Lung (tissue), 17 donors: ENCODE measurements at places on chromosomes 11 and 22. TPM values are rescaled to one million over a fixed set of nuclear protein-coding genes. Genes with fewer than 3 reads are reported as not detected.

The MS4A6A gene
- total RNA-seq = 79.7 TPM

The OR52A1 gene
- not detected for total RNA-seq

The IMMP1L gene
- total RNA-seq = 12.6 TPM

The OR4D5 gene
- not detected for total RNA-seq

The OR2AT4 gene
- total RNA-seq = not detected

The IGLL1 gene
- not detected for total RNA-seq

The CSRP3 gene
- total RNA-seq = not detected

The BLID gene
- 0.25 TPM for total RNA-seq

- no peaks in the 10 kb centered on the region for H3K4me1 ChIP-seq
- no peaks in the 10 kb centered on the region for H3K36me3 ChIP-seq
- no peak for DNase-seq
- H3K4me3 ChIP-seq = no peak overlapping the region
Observed at GRCh38 chr11:134592391-134592990, 180.4 kb upstream of the B3GAT1 start.

GRCh38 chr11:118921121-118921928 is 4.4 kb downstream of the BCL9L start:
- peak overlapping the region; percentile 93 for H3K27ac ChIP-seq
- peak overlapping the region; percentile 10 for H3K4me3 ChIP-seq
- peaks cover 57% of the 10 kb centered on the region for H3K4me1 ChIP-seq

GRCh38 chr11:16412525-16413172 is 56.3 kb upstream of the SOX6 start:
- H3K4me3 ChIP-seq = no peak overlapping the region
- H3K4me1 ChIP-seq = no peaks in the 10 kb centered on the region
- no peaks in the 10 kb centered on the region for H3K27me3 ChIP-seq
- H3K36me3 ChIP-seq = no peaks in the 10 kb centered on the region
- H3K27ac ChIP-seq = no peak overlapping the region

GRCh38 chr11:44456544-44457300 is 108.7 kb upstream of the CD82 start:
- H3K4me1 ChIP-seq = peaks cover 3% of the 10 kb centered on the region
- no peak overlapping the region for H3K4me3 ChIP-seq
- H3K27me3 ChIP-seq = no peaks in the 10 kb centered on the region
- no peaks in the 10 kb centered on the region for H3K36me3 ChIP-seq
- no peak for DNase-seq
- no peak overlapping the region for H3K27ac ChIP-seq

DNA sequence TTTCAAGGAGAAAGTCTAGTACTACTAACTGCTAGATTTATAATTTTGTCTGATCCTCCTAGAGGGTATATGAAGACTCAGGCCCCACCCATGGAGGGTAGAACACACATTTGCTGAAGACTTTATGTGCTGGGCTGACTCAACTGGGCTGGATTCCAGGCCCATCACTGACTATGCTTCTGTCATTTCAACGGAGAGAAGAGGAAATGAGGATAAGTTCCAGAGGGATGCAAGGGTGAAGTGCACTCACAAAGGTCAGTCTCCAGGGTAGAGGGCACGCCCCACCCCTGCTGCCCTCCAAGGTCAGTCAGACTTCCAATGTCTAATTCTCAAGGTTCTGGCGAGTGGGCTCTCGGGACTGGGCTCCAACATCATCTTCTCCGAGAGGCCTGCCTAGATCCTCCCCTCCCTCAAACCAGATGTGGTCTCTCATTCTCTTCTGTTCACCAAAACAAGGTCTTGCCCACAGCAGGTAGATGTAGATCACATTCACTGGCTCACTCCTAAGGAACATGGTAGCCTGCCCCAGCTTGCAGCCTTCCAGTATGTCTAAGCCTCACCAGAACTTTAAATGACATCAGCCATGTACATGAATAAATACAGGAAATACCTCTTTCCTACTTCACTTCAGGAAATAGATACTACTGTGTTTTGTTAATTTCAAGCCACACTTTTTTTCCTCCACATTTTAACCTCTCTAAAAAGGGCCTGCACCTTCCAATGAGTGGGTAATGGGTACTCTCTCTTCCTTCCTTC is 7.3 kb upstream of the C11orf86 start:
- no peak for DNase-seq
- H3K36me3 ChIP-seq = no peaks in the 10 kb centered on the region
- H3K27ac ChIP-seq = peak overlapping the region; percentile 7

GRCh38 chr11:83819931-83820549 is 533.9 kb upstream of the CCDC90B start:
- H3K4me1 ChIP-seq = no peaks in the 10 kb centered on the region
- no peak overlapping the region for H3K4me3 ChIP-seq
- no peaks in the 10 kb centered on the region for H3K36me3 ChIP-seq
- no peak overlapping the region for H3K27ac ChIP-seq
- DNase-seq = no peak
- no peaks in the 10 kb centered on the region for H3K27me3 ChIP-seq

- no peak overlapping the region for H3K27ac ChIP-seq
- no peaks in the 10 kb centered on the region for H3K4me1 ChIP-seq
- no peaks in the 10 kb centered on the region for H3K27me3 ChIP-seq
- H3K36me3 ChIP-seq = no peaks in the 10 kb centered on the region
Observed at GRCh38 chr22:47129902-47130635, 367.6 kb downstream of the TBC1D22A start.

DNA sequence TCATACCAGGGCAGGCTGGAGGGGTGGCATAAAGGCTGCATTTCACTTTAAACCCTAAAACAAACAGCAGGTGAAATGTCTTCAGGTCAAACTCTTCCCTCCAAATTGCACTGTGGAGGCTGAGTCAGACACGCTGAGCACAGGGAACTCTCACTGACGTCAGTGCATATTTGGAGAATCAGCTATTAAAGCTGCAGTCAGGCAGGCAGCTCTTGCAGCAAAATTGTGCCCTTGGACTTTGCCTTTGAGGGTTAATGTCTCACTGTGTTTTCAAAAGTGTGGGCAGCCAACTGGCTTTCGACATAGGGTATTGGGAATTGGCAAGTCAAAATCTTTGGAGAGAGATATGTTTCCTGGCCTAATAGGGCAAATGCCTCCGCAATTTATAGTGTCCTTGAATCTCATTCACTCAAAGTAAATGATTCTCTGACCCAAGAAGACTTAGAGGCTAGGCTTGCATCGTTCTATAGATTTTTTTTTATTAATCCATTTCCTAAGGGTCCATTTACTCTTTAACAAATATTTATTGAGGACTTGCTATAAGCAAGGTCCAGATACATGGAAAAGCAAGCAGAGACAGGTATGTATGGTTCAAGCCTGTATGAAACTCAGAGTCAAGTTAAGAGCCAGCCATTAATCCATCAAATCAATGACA is 27.7 kb upstream of the SMCO4 start:
- no peak for DNase-seq
- no peak overlapping the region for H3K4me3 ChIP-seq
- H3K27me3 ChIP-seq = no peaks in the 10 kb centered on the region

- H3K27me3 ChIP-seq = no peaks in the 10 kb centered on the region
- H3K27ac ChIP-seq = no peak overlapping the region
- no peaks in the 10 kb centered on the region for H3K4me1 ChIP-seq
- DNase-seq = no peak
Observed at GRCh38 chr11:101498891-101499290, 84.9 kb downstream of the TRPC6 start.

- H3K4me3 ChIP-seq = no peak overlapping the region
- no peaks in the 10 kb centered on the region for H3K36me3 ChIP-seq
- H3K27me3 ChIP-seq = no peaks in the 10 kb centered on the region
- H3K27ac ChIP-seq = no peak overlapping the region
- H3K4me1 ChIP-seq = no peaks in the 10 kb centered on the region
Observed at GRCh38 chr11:95585752-95586077, 203.9 kb downstream of the FAM76B start.

GRCh38 chr22:40385036-40385782 is 14.8 kb downstream of the SGSM3 start:
- DNase-seq = no peak
- H3K36me3 ChIP-seq = no peaks in the 10 kb centered on the region
- peaks cover 2% of the 10 kb centered on the region for H3K4me1 ChIP-seq
- no peaks in the 10 kb centered on the region for H3K27me3 ChIP-seq

DNA sequence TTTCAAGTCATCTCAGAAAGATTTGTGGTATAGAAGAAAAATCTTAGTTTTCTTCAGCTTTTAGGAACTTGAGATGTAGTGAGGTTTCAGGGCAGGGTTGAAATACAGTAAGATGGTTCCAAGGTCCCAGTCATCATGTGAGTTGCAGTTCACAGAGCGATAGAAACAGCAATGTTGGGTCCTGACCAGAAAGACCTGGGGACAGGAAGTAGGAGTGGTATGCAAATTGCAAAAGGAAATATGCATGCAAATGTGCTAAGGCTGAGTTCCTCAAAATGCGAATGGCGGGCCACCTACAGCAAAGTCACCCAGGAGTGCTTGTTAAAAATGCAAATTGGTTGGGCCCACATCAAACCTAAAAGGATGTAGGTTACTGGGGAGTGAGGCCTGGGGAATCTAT is 1032.7 kb upstream of the TENM4 start:
- no peaks in the 10 kb centered on the region for H3K4me1 ChIP-seq
- H3K4me3 ChIP-seq = no peak overlapping the region
- DNase-seq = no peak

DNA sequence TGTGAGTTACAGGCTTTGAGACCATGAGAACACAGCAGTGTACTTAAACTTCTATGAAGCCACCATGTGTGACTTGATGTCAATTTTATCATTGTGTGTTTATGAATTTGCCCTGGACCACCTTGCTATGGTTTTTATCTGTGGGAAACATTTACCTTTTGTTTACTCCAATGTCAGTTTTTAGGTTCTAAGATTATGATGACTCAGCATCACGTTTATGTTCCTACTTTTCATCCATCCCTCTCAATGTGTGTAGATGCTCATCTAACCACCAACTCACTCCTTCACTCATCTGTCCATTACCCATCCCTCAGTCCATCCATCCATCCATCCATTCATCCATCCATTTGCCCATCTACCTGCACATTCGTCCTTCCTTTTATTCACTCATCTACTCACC is 338.8 kb downstream of the MIAT start:
- no peak for DNase-seq
- H3K4me3 ChIP-seq = no peak overlapping the region
- peaks cover 2% of the 10 kb centered on the region for H3K27me3 ChIP-seq
- H3K27ac ChIP-seq = no peak overlapping the region

DNA sequence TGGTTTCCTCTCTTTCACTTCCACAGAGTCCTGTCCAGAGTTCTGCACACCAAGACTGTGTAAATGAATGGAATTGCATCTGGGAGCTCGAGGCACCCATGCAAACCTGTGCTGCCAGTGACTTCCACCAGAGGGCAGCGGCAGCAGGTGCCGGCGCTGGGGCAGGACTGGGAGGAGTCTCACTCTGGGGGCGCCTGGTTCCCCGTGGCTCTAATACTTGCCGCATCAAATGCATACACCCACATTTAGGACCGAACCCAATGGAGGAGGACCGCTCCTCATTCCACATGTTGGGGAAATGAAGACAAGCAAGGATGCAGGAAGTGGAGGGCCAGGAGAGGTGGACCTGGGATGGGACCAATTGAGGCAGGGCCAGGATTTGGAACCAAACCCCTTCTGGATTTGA is 1.1 kb upstream of the CD6 start:
- H3K4me3 ChIP-seq = no peak overlapping the region
- H3K4me1 ChIP-seq = no peaks in the 10 kb centered on the region
- H3K36me3 ChIP-seq = no peaks in the 10 kb centered on the region
- DNase-seq = no peak

GRCh38 chr11:80436547-80436946 is 995.7 kb upstream of the TENM4 start:
- no peaks in the 10 kb centered on the region for H3K36me3 ChIP-seq
- H3K27me3 ChIP-seq = no peaks in the 10 kb centered on the region
- no peaks in the 10 kb centered on the region for H3K4me1 ChIP-seq

DNA sequence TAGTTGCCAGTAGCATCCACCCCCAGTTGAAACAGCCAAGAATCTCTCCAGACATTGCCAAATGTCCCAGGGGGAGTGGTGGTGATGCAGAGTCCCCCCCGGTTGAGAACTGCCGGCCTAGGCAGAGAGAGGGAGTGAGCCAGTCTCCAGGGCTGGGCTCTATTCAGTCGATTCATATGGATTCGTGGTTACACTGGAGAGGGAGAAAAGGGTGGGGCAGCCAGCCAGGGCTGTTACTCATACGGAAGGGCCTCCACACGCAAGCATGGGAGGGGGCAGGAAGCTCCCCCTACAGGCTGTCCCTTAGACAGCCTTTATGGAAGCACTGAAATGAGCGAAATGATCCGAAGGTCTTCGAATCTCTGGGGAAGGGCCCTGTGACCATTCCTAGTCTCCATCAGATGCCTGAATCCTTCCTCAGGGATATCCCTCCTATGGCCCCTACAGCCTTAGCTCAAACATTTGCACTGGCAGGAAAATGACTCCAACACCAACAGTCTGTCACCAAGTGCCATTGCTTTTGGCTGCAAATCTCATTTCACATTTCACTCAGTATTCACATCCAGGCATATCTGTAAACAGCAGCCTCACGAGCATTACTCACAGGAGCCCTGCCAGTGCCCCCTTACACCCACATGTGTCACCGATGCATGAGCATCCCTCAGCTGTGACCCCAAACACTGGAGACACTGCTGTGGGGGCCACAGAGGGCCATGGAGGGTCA is 18.4 kb upstream of the TLCD5 start:
- no peaks in the 10 kb centered on the region for H3K36me3 ChIP-seq
- no peak for DNase-seq
- H3K27me3 ChIP-seq = no peaks in the 10 kb centered on the region
- no peaks in the 10 kb centered on the region for H3K4me1 ChIP-seq
